Activated T-helper 1 cell treated with anti-CD3 and anti-CD28 coated beads, Interleukin-2, amount 50 U/mL, for 16 hours (primary cell): ENCODE measurements at places on chromosomes 2 and 18.
A peak's percentile ranks its signal among the peaks of the same experiment; 100 is the strongest.

- DNase-seq, result no peak
These were observed 5.8 kb upstream of the PSD4 start for GRCh38 chr2:113167962-113168340.

- no peak for DNase-seq
These were observed 3.6 kb upstream of the ERFE start for GRCh38 chr2:238155051-238155760.

DNA sequence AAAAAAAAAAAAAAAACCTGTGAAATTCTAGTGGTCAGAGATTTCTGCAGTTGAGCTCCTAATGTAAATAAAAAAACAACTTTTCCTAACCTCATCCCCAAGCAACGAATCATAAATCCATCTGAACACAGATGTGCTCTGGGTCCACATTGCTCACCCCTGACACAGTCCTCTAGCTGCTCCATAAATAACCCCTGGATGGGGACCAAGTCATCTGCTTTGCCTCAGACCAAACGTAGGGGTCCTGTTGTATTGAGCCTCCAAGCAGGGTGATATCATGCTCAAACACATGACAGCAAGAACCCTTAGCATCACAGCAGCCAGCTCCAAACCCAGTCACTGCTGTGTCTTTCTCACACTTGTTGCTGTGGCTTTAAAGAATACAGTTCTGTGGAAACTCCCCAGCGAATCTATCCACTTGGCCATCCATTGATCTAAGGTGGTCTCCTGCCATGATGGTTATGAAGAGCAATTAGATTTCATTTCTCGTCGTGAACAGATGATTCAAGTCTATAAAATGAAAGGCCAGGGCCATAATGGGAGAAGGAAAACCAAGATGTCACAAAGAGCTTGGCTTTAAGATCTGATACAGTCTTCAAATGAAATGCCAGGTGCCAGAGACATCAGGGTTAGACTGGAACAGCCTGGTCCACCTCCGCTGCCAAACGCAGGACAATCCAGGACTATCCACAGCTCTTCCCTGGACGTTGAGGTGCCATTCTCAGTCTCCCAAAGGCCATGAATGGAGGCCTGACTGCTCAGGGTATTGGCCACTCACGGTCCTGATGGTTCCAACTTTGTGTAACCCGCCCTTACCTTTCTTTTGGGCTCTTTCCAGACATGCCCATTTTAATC is 39.0 kb downstream of the TBC1D8 start:
- no peak for DNase-seq

DNA sequence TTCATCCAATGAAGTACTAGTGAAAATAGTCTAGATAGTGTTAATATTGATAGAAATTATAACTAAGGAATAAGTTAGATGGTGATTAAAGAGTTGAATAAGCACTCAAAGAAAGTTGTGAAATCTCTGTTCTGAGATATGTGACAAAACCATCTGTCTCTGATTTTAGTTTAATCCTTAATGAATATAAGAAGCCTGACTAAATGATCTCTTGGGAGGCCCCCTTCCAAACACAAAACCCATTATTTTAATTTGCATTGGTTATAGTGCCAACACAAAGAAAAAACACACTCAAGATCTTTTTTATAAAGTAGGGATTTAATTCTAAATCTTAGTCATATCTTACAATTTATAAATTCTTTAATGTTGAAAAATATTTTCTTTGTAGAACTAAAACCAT is 34.0 kb downstream of the SCN2A start:
- no peak for DNase-seq

- no peak for DNase-seq
These were observed 5.1 kb downstream of the CHPF start for GRCh38 chr2:219538504-219538951.

DNA sequence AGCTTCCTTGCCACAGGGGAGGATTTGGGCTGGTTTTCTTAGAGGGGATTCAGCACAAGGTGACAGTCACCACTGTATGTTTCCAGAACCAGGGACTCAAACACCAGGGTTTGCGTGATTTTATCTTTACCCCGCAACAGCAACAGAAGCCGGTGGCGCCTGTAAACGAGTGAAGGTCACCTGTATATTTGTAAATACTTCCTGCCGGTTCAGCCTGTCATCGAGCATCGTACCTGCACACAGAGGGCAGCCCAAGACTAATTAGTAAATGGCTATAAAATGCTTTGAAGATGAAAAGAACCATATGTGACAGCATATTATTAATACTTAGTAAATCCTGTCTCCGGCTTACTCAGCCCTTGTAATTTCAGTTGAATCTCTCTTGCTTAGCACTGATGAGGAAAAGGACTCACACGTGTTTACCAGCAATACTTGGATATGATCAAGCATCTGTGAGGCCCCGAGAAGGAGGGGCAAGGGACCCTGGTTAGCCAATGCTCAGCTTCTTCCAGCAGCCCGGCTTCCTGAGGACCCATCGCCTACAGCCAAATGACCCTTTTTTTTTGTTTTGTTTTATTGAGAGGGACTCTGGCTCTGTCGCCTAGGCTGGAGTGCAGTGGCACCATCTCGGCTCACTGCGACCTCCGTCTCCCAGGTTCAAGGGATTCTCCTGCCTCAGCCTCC is 51.3 kb upstream of the FOSL2 start:
- no peak for DNase-seq

- no peak for DNase-seq
These were observed 709 bp downstream of the UGP2 start for GRCh38 chr2:63842149-63843061.

DNA sequence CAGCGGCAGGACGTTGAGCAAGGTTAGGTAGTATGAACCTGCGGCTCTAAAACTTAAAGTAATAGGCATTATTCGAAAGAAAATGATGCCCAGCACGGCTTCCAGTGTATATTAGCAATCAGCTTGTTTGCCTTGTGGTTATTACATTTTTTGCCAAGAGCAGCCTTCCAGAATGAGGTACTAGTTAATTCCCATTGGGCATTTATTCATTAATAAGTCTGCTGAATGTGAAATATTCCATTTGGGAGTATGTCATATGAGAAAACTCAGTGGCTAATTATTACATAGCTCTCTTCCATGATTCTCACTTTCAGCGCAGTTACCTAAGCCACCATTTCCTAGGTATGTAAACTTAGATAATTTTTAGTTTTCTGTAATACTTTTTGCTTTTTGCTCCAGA is 12.9 kb downstream of the CRIM1 start:
- DNase-seq, result no peak

- DNase-seq, result no peak
These were observed 57.7 kb downstream of the RRM2 start for GRCh38 chr2:10180229-10180628.

DNA sequence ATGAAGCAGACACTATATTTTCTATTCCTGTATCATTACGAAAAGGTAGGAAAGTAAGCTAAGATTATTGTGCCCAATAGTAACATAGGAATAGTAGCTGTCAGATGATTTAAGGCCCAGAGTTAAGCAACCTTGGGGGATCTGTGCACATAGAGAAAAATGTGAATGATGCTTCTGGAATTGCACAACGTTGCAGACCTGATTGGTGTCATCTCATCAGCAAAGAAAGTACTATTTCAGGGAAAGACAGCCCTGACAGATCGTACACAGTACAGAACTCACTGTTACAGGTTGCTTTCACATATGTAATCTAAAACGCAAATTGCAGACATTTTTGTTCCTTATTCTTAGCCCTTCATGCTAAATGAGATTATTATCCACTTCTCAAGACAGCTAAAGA is 535.9 kb downstream of the TRIB2 start:
- no peak for DNase-seq

GRCh38 chr2:105321875-105322646 is 7.5 kb downstream of the TGFBRAP1 start:
- no peak for DNase-seq

GRCh38 chr2:120864981-120865380 is 129.3 kb downstream of the GLI2 start:
- DNase-seq, result no peak

DNA sequence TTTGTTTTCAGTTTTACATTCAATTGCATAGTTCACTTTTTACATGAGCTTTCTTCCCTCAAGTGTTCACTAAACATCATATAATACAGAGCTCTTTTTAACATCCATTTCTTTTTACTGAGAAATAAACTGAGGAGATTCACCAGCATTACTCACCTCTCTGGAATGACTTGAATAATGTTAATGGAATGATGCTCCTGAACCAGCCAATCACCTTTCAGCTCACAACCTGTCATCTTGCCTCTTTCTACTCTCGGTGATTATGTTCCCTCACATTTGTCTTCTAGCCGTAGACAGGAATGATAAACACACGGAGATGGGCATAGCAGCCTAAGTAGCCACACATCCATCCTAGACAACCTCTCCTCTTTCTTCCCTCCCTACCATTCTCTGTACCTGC is 301.7 kb downstream of the PAX3 start:
- DNase-seq, result no peak

DNA sequence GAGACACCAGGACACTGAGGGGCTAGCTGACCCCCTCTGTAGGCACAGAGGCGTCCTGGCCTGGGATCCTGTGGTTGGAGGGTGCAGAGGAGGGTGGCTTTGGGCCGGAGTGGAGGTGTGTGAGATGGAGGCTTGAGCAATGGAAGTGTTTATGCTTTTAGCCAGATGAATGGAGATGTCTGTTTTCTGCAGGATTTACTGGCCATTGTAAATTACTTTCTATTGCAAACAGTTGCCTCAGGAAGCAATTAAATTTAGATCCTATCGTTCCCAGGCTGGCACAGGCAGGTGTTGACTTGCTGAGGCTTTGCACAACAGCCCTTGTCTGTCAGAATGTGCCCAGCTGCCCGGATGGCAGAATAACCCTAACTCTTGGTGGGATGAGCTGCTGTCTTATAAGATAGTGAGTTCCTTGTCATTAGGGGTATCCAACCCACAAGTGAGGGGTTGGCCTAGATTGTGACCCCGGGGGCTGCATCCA is 1.8 kb upstream of the ARID5A start:
- no peak for DNase-seq

DNA sequence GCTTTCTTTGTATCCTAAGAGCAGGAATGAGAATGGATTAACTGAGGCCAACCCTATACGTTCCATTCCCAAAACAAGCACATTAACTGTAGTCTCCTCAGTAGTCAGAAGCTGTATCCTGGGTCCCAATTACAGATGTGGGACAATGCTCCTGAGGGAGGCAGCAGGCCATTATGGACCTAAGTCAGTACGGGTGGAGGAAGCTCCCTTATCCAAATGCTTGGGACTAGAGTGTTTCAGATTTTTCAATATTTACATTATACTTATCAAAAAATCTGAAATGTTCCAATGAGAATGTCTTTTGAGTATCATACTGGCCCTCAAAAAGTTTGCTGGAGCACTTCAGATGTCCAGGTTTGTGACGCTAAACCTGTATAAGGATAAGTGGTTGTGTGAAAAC is 90.1 kb downstream of the PRELID3A start:
- no peak for DNase-seq

- DNase-seq, result no peak
These were observed 91.3 kb downstream of the FAM117B start for GRCh38 chr2:202726070-202726469.

DNA sequence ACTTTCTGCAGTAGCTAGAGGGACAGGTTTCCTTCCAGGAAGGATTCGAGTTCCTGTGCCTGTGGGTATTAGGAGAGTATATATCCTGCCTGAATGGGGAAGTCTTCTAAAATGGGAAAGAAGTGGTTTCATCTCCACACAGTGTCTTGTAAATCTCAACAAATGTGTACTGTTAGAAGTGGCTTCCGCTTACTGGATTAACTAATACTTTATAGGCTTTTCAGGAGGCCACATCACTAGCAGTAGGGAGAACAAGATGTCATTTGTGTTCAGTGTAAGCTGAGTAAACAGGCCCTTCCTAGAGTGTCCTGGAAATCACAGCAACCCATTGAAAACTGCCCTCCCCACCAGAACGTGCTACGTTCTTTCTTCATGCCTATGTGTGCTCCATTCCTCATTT is 12.5 kb upstream of the POLR1B start:
- no peak for DNase-seq

- DNase-seq, result no peak
These were observed 778.3 kb downstream of the TRIB2 start for GRCh38 chr2:13495051-13495450.

DNA sequence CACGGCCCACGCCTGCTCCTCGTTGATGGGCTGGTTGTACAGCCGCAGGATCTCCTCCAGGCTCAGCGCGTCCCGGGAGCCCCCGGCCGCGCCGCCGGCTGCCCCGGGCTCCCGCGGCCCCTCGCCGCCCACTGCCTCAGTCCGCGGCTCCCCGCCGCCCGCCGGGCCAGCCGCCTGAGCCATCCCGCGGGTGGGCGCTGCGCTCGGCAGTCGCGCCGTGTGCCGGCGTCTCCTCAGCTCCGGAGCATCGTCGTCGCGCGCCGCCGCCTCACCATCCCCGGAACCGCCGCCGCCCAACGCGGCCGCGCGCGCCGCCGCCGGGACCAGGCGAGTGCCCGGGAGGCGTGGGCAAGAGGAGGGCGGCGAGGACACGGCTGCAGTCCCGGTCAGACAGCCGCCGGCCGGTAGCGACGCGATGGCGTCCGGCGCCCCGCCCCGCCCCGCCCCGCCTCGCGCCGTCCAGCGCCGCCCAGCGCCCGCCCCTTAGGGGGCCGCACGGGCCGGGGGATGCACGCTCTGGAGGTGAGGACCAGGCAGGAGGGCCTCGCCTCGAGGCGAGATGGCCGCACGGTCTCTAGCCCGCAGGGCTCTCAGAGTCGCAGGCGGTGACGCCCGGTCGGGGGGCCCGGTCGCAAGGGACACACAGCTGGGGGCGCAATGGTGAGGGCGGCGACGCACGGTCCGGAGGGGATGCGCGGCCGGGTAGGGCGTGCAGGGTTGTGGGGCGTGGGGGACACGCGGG is at the start of gene SPIRE1:
Gene SPIRE1, minus strand, starts transcription at position 424 of the 742 bp plus-strand sequence. Its CDS starts 241 bp downstream, at position 183.
- DNase-seq, result peak; percentile 9

DNA sequence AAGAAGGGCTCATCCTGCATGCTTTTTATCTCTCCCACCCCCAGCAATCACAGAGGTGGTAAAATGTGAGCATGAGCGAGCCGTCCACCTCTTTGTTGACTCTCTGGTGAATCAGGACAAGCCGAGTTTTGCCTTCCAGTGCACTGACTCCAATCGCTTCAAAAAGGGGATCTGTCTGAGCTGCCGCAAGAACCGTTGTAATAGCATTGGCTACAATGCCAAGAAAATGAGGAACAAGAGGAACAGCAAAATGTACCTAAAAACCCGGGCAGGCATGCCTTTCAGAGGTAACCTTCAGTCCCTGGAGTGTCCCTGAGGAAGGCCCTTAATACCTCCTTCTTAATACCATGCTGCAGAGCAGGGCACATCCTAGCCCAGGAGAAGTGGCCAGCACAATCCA is 19.5 kb downstream of the LIPG start:
- no peak for DNase-seq
